Kidney tubule cell (primary cell): ENCODE measurements at places on chromosomes 6 and 20.

DNA sequence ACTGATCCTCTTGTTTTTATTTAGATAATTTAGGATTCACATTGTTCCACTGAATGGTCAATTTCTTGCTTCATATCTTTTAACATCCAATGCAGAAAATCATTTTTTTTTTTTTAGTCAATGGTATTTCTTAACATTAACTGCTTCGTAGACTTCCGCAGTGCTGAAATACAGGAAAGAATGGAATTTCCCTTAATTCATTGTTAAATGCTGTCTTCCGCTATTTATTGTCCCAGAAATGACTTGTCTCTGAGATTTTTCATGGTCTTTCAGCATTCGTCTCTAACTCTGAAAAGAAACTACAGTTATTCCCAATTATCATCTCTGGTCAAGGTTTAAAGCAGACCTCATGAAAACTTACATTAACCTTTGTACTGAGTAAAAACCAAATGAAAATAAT lies 1029.1 kb upstream of the MANEA start:
- DNase-seq = no peak

DNA sequence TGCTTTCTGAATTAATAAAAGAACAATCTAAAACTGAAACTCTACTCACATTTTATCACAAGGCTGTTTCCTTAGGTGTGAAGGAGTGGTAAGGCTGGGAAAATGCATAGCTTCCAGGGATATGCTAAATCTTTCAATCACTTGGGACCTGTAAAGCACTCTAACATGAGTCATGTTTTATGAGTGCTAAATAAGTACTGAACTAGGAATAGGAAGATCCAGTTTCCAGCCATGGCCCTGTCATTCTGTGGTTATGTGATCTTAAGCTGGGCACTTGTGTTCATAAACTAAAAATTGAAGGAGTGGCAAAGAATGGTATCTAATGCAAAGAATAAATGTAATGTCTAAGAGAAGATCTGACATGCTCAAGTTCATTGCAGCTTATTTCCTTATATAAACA lies 6.1 kb upstream of the TMEM200A start:
- DNase-seq = no peak

GRCh38 chr6:2687456-2687855 lies 63.3 kb downstream of the MYLK4 start:
- DNase-seq = peak; percentile 15

- no peak for DNase-seq
Measured at GRCh38 chr20:38218566-38218885, 42.0 kb downstream of the KIAA1755 start.

DNA sequence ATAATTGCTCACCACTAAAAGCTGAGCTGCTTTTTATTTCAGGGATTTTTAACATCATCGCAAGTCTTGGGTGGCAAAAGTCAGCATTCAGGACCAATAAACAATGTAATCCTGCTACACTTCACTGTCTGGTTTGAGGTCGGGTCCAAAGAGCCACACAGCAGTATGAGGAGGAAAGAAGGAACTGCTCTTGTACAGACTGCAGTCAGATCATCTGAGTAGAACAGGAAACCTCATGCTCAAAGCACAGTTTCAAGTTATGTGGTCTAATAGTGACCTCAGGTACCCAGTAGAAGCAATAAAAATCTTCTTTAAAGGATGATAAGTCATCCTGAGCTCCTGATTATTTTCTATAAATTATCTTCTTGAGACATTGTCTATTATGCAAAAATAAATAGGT lies 211.4 kb downstream of the FUT9 start:
- DNase-seq = peak; percentile 3

GRCh38 chr20:33838035-33838864 lies 27.1 kb downstream of the CHMP4B start:
- no peak for DNase-seq

DNA sequence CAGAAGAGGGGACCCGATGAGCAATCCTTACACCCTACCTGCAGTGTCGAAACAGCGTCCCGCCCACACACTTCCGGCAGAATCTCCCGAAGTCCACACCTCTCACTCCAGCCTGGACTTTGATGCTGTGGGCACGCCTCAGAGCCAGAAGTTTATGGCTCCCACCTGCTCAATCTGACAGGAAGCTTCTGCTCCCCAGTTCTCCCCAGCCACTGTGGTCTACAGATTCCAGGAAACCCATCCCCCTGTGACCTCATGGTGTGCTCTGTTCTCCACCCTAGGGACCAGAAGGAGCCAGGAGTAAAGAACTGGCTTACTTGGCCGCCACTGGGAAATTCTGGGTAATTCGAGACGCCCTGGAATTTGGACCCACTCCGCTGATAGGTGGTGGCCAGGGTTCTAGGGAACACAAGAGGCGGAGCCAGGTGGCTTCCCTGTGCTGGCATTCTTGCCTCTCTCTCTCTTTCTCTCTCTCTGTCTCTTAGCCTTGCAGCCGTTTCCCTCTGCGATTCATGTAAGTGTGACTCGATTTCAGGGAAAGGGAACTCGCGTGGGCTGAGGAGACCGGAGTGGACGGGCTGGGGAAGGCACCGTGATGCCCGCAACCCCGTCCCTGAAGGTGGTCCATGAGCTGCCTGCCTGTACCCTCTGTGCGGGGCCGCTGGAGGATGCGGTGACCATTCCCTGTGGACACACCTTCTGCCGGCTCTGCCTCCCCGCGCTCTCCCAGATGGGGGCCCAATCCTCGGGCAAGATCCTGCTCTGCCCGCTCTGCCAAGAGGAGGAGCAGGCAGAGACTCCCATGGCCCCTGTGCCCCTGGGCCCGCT lies at the start of gene TRIM15:
TSS of gene TRIM15 (plus strand) at position 457 of the 828 bp plus-strand sequence. CDS start at position 596, 139 bp downstream.
- peak; percentile 26 for DNase-seq

DNA sequence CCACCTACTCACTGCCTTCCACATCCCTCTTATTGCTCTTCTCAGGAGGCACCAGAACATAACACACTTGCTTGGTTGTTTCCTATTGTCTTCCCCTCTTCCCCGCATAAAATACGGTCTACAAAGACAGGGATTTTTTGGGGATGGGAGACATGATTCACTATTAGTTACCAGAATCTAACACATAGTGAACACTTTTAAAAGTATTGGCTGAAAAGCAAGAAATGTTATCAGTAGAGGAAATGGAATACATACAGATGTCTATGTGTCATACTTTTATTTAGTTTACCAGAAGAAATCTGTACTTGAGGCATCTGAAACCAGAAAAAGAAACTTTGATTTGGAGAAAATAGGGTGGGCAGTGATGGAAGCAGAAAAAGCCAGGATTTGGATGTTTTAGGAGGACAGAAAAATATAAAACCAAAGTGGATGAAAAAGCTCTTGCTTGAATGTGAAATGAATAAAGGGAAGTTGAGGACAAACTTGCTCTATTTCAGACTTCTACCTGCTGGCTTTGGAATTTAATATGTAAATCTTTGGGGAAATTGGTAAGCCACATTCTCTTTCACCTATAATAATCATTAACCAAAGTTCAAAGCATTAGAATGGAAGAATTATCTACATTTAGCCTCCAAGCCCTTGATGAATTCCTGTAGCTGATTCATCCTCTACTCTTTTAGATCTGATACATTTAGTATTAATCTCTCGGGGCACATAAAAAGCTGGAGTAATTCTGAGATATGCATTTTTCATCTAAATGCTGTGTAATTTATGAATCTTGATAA lies 82.6 kb downstream of the DOK5 start:
- DNase-seq = peak; percentile 72

DNA sequence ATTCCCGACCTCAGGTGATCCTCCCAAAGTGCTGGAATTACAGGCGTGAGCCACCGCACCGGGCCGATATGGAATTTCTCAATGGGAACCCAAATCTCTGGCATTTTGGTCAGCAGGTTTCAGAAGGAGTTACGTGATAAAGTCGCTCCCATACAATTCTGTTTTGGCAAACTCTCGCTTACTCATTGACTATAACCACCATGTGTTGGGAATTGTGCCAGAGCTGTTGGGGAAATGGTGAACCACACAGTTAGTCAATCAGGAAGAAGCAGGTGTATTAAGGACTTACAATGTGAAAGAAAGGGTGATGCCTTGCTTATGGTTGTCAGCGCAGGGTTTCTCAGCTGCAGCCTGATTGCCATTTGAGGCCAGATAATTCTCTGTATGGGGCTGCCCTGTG lies 410.5 kb downstream of the QKI start:
- DNase-seq = peak; percentile 87

GRCh38 chr20:50911716-50912115 lies 19.5 kb downstream of the ADNP start:
- DNase-seq = no peak

GRCh38 chr20:40880063-40880728 lies 148.4 kb upstream of the TOP1 start:
- DNase-seq = no peak

DNA sequence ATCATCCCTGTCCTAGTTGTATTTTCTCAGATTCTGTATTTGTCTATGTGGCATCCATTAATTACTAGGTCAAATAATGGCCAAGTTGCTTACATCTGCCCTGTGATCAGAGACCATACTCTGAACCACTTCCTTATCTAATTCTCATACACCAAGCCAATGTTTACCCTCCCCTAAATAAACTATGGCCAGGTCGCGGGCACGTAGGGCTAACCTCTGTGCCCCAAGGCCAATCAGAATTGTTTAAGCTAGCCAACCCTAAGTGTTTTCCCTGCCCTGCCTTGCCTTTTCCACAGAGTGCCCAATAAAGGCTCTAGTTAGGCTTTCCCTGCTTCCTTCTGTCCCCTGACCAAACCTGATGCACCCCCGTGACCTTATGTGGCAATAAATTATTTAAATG lies 2.8 kb upstream of the CALHM4 start:
- no peak for DNase-seq
